AG09309 (cell line): ENCODE measurements at places on chromosomes 7 and 10.

- no peak for DNase-seq
Measured at GRCh38 chr10:3132036-3133025, 40.3 kb downstream of the PITRM1 start.

- DNase-seq = no peak
Measured at GRCh38 chr7:122416336-122416735, 111.8 kb upstream of the FEZF1 start.

DNA sequence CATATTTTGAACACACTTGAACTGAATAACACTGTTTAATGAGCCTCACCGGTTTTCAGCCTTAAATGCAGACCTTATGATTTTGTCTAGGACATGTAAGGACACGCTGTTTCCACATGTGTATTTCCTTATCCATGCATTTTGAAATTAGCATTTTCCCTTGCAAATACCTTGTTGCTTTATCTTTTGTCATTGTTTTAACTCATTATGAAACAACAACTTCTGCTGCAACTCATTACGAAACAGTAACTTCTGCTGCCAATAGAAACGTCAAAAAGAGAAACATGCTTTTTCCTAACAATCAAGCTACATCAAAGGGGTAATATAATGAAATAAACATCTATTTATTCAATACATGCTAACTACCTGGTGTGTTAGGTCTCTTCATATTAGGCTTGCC is 322.0 kb downstream of the AGMO start:
- no peak for DNase-seq

DNA sequence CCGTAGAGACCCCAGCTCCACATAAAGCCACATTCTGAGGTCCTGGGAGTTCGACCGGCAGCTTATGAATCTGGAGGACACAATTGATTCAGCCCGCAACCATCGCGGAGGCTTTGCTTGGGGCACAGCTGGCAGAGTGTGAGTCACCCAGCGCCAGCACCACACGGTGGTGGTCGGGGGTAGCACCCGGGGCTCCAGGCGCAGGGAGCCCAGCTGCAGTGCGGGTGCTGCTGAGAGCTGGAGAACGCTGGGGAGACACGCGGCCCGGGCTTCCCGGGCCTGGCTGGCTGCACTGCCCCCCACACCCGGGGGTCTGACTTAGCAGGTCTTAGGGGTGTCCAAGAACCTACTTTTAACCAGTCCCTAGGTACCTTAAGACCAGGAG is 87.9 kb downstream of the PAXIP1 start:
- no peak for DNase-seq

GRCh38 chr7:148720472-148720871 is 21.8 kb downstream of the CUL1 start:
- DNase-seq = no peak

DNA sequence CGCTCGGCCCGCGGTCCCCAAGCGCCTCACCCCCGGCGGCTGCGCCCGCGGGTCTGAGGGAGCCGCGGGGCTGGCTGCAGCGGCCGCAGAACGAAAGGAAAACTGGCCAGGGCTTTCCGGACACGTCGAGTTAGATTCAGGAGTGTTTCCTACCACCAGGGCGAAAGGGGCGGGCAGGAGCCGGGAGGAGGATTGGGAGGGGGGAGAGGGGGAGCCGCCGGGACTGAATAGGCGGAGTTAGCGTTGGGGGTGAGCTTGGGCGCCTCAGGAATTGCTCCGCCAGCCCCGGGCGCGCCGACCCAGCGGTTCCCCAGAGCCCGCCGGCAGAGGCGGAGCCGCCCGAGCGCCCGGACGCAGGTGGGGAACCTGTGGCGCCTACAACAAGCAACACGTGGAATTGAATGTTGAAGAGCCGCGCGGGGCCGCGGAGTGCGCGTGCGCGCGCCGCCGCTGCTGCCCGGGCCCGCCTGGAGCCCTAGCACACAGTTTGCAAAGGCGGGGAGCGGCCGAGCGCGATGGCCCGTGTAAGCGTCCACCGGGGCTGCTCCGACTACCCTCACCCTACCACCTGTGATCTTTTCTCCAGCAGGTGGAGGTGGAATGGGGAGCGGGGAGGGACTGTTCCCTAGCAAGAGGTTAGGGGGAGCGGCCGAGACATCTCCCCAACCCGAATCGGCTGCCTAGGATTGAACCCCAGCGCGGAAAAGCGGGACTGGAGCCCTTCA is at the start of gene CADPS2:
Gene CADPS2 (minus strand): TSS at position 104 of the 725 bp plus-strand sequence. CDS start 123 bp downstream, outside the sequence.
- peak; percentile 16 for DNase-seq

GRCh38 chr7:71613313-71613712 is 481.4 kb downstream of the GALNT17 start:
- DNase-seq = no peak

DNA sequence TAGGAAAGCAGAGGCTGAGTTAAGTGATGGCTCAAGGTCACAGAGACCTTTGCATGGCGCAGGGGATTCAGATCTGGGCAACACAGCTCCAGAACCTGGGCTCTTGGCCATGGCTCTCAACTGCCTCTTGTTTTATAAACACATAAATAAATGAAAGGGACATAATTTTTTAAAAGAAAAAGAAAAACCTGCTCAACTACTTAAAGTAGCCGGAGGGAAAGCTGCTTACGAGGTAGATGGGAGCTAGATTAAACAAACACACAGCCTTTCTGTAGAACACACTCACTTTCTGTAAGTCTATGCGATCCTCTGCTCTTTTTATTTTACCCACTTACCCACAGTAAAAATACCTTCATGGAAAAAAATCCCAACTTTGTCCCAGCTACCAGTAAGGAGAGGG is 81.3 kb downstream of the PIP4K2A start:
- no peak for DNase-seq

DNA sequence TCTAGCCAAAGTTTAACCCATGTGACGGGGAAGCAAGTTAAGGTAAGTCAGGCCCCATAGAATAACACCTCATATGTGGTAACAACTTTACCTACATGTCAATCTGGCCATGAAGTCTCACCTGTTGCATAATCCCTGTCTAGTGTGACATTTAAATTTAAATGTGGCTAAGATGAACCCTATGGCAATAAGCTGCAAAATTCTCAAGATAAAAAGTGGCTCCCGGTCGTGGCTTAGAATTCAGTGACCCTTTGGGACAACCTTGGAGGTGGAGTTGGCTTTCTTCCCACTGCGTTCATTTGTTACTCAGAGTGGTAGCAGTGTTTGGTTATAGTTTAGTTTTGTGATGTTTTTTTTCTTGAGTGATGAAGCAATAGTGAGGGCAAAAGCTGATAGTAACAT is 90.6 kb downstream of the ARID5B start:
- no peak for DNase-seq

GRCh38 chr10:130746311-130746710 is 565.2 kb downstream of the TCERG1L start:
- no peak for DNase-seq

DNA sequence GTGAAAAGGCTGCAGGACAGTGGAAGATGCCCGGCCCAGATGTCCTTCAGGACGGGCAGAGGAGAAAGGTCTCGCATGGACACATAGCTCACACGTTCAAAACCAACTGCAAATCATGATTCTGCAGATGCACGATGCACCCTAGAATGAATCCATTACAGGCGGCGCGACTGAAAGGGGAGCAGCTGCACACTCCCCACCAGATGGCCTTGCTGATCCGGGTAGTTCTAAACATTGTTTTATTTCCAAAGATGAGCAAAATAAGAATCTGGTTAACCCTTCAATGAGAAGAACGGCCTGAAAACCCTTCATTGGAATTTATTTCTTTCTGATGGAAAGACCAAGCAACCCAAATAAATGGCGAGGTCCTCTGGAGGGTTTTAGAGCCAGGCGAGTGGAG is 33.8 kb downstream of the CHST15 start:
- DNase-seq = no peak

DNA sequence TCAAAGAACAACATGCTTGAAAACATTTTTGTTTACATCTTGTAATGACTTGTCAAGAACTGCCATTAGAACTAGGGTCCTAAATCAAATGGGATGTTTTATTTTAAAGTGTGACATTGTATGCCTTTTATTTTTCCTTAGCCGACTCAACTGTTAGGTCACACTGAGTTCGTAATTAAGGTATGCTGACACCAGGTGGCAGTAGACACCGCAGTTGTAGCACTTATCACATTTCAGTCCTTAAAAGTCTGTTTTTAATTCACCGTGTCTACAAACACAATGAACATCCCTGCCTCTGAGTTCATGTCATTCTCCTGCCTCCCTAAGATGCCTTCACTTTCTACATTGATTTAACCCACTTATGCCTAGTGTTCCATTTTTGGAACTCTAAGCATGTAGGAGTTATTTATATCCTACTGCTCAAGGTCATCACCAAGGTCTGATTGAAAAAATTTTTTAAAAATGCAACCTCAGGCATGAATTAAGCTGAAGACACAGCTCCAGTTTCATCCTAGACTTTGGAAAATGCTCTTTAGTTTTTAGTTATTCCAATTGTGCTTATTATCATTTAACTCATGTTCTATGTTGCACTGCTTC is 186.1 kb downstream of the BMPER start:
- no peak for DNase-seq

GRCh38 chr7:44430054-44430453 is 60.4 kb downstream of the NUDCD3 start:
- DNase-seq = no peak

GRCh38 chr7:158317238-158318205 is 270.1 kb downstream of the PTPRN2 start:
- no peak for DNase-seq

DNA sequence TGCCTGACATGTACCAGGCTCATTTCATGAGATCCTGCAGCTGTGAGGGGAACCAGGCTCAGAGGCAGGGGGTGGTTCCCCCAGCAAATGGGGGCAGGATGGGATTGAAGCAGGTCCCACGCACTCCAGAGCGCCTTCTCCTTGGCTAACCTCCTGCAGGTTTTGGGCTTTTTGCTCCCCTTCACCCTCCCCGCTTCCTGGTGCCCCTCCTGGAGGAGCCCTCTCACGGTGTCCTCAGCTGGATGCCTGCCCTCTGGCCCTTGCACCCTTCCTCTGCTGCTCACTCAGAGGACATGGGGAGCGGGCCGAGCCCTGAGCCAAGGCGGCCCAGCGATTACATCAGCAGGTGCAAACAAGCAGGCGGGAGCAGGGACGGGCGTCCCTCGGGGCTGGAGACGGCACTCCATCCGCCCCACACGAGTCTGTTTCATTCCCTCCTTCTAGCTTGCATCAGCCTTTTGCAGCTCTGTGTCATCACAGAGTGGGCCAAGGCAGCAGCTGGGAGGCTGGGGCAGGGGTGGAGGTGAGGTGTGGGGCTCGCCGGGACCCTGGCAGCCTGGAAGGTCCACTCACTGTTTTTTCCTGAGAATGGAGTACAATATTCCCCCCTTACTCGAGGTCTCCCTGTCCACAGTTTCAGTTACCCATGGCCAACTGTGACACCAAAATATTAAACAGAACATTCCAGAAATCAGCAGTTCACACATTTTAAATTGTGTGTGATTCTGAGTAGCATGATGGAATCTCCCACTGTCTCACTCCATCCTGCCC is 52.7 kb upstream of the SLC29A3 start:
- peak; percentile 79 for DNase-seq

DNA sequence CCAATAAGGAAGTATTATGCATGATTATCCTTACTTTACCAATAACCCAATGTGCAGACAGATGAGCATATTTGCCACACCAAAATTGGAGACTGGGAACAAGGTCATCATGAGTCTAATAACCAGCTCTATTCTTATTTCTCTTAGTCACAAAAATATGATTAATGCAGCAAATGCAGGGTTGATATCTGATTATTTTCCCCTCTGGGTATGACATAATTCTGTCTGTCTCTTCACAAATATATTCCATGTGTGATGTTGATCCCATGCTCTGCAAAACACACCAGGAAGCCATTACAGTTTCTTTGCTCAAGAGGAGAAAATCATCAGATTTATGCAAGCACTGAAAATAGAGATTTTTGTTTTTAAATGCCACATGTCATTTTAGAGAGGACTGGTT is 196.5 kb upstream of the DGKB start:
- DNase-seq = no peak

- DNase-seq = peak; percentile 64
Measured at GRCh38 chr7:102125127-102125596, 161.5 kb upstream of the SH2B2 start.

GRCh38 chr10:98675902-98676301 is 229.2 kb upstream of the HPS1 start:
- no peak for DNase-seq

DNA sequence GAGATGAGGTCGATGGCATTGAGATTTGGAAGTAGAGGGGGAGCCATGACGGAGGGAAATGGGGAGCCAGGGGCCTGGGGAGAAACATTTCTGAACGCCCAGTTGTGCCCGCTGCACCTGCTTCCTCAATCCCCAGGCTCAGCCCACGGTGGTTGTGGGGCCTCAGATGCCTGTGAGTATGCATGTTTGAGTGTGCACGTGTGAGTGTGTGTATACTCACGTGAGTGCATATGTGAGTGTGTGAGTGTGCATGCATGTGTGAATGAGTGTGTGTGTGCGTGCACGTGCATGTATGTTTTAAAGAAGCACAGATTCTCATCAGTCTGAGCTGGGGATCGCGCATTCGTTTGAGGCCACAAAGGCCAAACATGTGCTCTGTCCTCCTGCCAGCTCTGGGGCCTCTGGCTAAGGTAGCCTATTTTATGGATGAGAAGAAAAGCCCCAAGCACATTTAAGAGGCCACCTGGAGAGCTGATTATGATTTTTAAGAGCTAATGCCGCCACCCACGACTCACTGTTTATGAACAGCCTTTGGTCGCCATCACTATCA is 154.8 kb downstream of the ARHGAP12 start:
- DNase-seq = no peak

DNA sequence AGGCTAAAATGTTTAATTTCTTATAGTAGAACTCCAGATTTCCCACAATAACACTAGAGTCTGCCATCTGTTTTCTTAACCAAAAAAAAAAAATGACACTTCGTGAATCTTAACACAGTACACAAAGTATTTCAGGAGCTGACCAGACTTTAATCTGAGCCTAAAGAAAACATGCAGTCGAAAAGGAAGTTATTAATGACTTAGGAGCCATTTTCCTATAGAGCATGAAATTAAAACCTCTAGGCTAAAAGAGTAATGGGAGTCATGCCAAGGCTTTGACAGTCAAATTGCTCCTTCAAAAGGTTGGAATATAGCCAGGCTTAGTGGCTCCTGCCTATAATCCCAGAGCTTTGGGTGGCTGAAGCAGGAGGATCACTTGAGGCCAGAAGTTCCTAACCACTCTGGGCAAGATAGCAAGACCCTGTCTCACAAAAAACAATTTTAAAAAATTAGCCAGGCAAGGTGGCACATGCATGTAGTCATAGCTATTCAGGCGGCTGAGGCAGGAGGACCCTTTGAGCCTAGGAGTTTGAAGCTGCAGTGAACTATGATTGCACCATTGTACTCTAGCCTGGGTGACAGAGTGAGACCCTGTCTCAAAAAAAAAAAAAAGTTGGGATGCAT is 13.6 kb downstream of the MICU1 start:
- DNase-seq = no peak
